Stimulated activated CD4-positive, alpha-beta T cell treated with anti-CD3 and anti-CD28 coated beads, Interleukin-1b, Interleukin-23, amount 100 ng/mL, for 1 hour (primary cell): ENCODE measurements at places on chromosomes 11 and 22.

DNA sequence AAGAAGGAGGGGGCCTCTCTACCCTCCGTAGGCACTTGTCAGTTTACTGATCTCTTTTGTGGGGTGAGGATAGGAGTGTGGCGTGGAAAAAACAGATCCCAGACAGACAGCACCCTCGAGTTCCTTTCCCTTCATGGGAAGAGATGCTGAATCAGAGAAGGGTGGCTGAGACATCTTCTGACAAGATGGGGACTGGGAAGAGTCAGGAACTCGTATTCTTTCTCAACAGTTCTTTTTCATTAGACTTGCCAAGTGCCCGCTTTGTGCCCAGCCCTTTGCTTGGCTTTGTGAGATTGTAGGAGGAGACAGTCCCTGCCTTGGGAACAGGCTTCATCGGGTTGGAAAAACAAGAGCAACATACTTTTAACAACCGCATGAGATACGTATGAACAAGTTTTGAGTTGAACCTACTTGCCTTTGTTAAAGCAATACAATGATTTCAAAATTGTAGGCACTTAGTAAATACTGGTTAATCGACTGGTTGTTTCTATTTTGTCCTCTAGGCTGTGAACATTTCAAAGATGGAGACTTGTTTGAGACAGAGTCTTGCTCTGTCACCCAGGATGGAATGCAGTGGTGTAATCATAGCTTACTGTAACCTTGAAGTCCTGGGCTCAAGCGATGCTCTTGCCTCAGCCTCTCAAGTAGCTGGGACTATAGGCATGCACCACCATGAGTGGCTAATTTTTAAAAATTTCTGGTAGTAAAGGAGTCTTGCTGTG, 1.1 kb downstream of the RRM1 start:
- no peak for DNase-seq

GRCh38 chr22:41770715-41771468, 29.6 kb upstream of the CCDC134 start:
- DNase-seq, result no peak

DNA sequence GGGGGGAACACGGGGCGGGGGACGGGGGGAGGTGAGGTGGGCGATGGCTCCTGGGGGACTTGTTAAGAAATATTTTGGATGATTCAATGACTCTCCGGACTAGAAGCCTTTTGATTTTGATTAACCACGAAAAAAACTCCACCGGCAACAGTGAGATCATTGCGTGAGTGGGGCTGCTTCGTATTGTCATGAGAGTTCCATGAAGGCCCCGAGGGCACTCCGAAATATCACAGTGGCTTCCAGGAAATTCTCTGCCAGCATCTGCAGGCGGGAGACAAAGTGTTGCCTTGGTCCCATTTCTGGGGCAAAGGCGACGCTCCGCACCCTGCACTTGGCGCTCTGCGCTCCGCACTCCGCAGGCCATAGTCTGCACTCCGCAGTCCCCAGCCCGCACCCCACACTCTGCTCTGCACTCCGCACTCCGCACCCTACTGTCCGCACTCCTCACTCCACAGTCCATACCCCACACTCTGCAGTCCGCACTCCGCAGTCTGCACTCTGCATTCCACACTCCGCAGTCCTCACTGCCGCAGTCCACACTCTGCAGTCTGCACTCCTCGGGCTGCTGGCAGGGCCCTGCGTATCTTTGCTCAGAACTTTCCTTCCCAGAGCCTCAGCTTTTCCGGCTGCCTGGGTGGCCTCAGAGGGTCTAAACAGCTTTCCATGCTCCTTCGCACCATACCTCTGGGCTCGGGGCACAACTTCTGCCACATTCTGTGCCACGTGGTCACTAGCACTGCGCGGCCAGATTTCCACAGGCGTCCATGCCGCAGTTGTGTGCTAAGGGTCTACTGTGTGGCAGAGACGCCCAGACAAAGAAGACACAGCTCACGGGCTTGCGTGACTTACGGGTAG, 61.1 kb downstream of the LINC01488 start:
- DNase-seq, result no peak

DNA sequence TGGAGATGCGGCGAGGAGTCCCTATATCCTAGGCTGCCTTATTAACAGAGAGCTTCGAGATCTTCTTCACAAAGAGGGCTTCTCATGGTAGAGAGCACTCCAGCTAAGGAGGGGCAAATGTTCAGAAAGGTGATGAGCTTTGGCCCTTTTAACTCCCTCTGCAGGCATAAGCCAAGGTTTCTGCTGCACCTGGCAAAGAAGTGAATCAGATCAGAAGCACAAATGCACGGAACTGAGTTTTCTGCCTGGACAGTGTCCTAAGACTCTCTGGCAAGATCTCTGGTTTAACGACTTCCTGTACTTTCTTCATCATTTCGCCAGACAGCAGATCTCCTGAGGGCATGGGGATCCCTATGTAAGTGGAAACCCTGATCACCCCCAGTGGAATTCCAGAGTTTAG, 37.2 kb downstream of the POU2AF3 start:
- DNase-seq, result no peak

GRCh38 chr11:62857541-62857982, 18.2 kb upstream of the WDR74 start:
- no peak for DNase-seq
